Osteocyte (in vitro differentiated cells): ENCODE measurements at places on chromosomes 2 and 18. TPM values are rescaled to one million over a fixed set of nuclear protein-coding genes. Genes with fewer than 3 reads are reported as not detected.

Gene CNDP1
- total RNA-seq = not detected in 2 replicates

Gene ATP6V1B1
- total RNA-seq = 6.3 and 6.5 TPM in 2 replicates

DNA sequence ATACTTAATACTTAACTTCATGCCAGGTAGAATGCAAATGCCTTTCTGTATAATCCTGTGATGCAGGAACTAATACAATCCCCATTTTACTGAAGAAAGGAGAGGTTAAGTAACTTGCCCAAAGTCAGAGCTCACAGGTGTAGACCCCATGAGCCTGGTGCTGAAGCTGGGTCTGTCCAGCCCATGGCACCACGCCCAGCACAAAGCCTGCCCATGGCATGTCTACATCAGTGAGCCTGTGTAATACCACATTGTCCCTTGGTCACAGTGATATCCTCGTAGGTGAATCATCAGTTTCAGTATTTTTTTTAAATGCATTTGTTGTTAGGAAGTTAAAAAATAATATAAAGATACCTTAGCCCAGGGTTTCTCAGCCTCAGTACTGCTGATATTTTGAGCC lies 69.9 kb upstream of the MCFD2 start:
- peaks cover 62% of the 10 kb centered on the region for H3K4me1 ChIP-seq
- H3K36me3 ChIP-seq = peaks cover 12% of the 10 kb centered on the region
- H3K4me3 ChIP-seq = no peak overlapping the region
- H3K27me3 ChIP-seq = no peaks in the 10 kb centered on the region
- peak overlapping the region; percentile 97 for H3K27ac ChIP-seq

Gene CRYGA
- not detected in 2 replicates for total RNA-seq

Gene IL1R1
- 56.3 and 59.8 TPM in 2 replicates for total RNA-seq

Gene INHA
- total RNA-seq = 1.2 and 1.4 TPM in 2 replicates

DNA sequence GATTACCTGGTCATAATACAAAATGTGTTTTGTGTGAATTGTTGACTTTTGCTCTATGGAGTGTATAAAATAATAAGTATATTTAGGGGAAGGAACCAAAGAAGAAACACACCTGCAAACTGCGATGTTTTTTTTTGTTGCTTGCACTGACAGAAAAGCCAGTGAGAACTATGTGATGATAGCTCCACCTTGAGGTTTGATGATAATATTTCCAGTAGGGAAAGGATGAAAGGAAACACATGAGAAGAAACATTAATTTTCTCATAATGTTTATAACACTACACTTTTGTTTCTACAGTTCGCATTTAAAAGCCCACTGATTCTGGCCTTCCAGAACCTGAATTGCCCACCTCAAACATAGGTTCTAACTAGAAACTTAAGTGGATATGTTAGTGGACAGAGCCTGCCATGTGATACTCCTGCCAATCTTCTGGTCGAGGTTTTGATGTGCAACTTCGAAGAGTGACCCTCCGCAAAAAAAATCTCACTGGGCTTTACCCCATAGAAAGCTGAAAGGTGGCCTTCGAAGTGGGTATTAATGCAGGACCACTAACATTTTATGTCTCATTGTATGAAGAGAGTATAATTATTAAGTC lies 476.4 kb upstream of the SPHKAP start:
- no peak overlapping the region for H3K4me3 ChIP-seq
- H3K27me3 ChIP-seq = no peaks in the 10 kb centered on the region
- no peak for DNase-seq
- no peak overlapping the region for H3K27ac ChIP-seq
- H3K4me1 ChIP-seq = no peaks in the 10 kb centered on the region
- H3K36me3 ChIP-seq = no peaks in the 10 kb centered on the region

Gene ITGB6
- 0.13 TPM in 2 replicates for total RNA-seq

GRCh38 chr18:4157352-4157751 lies 297.8 kb downstream of the DLGAP1 start:
- no peaks in the 10 kb centered on the region for H3K27me3 ChIP-seq
- DNase-seq = no peak
- no peak overlapping the region for H3K4me3 ChIP-seq
- no peaks in the 10 kb centered on the region for H3K36me3 ChIP-seq
- H3K27ac ChIP-seq = no peak overlapping the region

DNA sequence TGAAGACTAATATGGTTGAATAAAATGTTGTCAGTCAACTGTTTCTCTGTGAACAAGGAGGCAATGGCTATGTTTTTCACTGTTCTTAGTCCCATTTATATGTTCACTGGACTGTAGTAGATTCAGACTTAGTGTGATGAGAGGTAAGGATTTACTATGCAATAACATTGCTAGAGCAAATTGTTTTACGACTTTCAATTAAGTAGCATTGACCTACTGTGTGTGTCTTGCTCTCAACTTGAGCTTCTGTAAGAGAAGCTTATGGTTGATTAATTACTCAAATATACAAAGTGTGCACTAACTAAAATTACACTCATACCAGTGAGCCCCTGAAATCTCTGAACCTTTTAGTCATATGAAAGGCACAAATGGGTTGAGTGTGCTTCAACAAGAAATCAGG lies 168.6 kb downstream of the RAPGEF4 start:
- H3K4me1 ChIP-seq = peaks cover 7% of the 10 kb centered on the region
- DNase-seq = no peak
- H3K27me3 ChIP-seq = peaks cover 20% of the 10 kb centered on the region
- H3K4me3 ChIP-seq = no peak overlapping the region

Gene ITPRIPL1
- total RNA-seq = 0.50 and 0.86 TPM in 2 replicates

GRCh38 chr2:186551323-186552050 lies 38.4 kb upstream of the ITGAV start:
- DNase-seq = no peak
- H3K27ac ChIP-seq = peak overlapping the region; percentile 56
- H3K36me3 ChIP-seq = no peaks in the 10 kb centered on the region
- peaks cover 14% of the 10 kb centered on the region for H3K4me1 ChIP-seq
- H3K4me3 ChIP-seq = peak overlapping the region; percentile 16
- H3K27me3 ChIP-seq = no peaks in the 10 kb centered on the region
